Thoracic aorta (tissue), 2 donors: ENCODE measurements at places on chromosomes 1 and 21. TPM values are rescaled to one million over a fixed set of nuclear protein-coding genes. Genes with fewer than 3 reads are reported as not detected.

DNA sequence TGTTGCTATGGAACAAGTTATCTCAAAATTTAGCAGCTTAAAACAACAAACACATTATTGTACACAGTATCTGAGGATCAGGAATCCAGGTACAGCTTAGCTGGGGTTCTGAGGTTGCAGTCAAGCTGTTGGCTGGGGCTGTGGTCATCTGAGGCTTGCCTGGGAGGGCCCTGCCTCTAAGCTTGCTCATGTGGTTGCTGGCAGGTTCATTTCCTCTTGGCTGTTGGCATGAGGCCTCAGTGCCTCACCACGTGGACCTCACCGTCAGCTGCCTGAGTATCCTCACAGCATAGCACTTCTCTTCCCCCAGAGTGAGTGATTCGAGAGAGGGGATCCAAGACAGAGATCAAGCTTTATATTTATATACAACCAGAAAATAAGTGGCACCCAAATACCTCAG, 18.6 kb downstream of the NTPCR start:
- H3K27me3 ChIP-seq: no peaks in the 10 kb centered on the region
- no peaks in the 10 kb centered on the region for H3K4me1 ChIP-seq
- no peak overlapping the region for H3K4me3 ChIP-seq
- DNase-seq: no peak
- H3K27ac ChIP-seq: no peak overlapping the region

DNA sequence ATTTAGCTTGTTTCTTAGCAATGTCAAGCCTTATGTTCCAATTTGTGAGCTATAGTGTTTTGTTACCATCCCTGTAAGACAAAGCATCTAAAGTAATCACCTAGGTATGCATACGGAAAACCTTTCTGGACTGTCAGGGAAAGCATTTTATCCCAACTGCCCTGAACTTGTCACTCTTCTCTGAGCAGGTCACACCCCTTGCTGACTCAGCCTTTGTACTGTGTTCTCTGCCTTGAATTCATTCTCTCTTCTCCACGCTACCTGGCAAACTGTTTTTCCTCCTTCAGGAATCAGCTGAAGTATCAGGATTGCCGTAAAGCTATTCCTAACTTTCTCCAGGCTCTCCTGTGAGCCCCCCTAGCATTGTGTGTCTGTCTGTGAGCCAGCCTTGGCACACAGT, 54.2 kb downstream of the PBX1 start:
- no peak overlapping the region for H3K4me3 ChIP-seq
- peak overlapping the region; percentile 31 for H3K27ac ChIP-seq
- H3K36me3 ChIP-seq: no peaks in the 10 kb centered on the region
- no peaks in the 10 kb centered on the region for H3K27me3 ChIP-seq

- DNase-seq: no peak
- H3K4me1 ChIP-seq: no peaks in the 10 kb centered on the region
- H3K36me3 ChIP-seq: peaks cover 31% of the 10 kb centered on the region
- H3K27ac ChIP-seq: no peak overlapping the region
- no peaks in the 10 kb centered on the region for H3K27me3 ChIP-seq
- no peak overlapping the region for H3K4me3 ChIP-seq
Observed at GRCh38 chr1:12285496-12286143, 55.8 kb downstream of the VPS13D start.

GRCh38 chr1:6205849-6206519, at the start of gene RNF207:
TSS of gene RNF207 (plus strand) at chr1:6206119. CDS start at chr1:6206536, 417 bp downstream.
- no peak for DNase-seq
- H3K4me1 ChIP-seq: peaks cover 17% of the 10 kb centered on the region
- H3K27me3 ChIP-seq: no peaks in the 10 kb centered on the region
- H3K36me3 ChIP-seq: no peaks in the 10 kb centered on the region
- peak within 1 kb of the TSS; percentile 71 for H3K27ac ChIP-seq

GRCh38 chr1:93221913-93222312, 41.4 kb downstream of the CCDC18 start:
- H3K27ac ChIP-seq: no peak overlapping the region
- H3K4me1 ChIP-seq: no peaks in the 10 kb centered on the region
- no peaks in the 10 kb centered on the region for H3K36me3 ChIP-seq

GRCh38 chr1:15390667-15391066, 19.0 kb upstream of the EFHD2 start:
- H3K27ac ChIP-seq: no peak overlapping the region
- no peak for DNase-seq
- no peaks in the 10 kb centered on the region for H3K36me3 ChIP-seq
- peaks cover 10% of the 10 kb centered on the region for H3K4me1 ChIP-seq
- no peak overlapping the region for H3K4me3 ChIP-seq

DNA sequence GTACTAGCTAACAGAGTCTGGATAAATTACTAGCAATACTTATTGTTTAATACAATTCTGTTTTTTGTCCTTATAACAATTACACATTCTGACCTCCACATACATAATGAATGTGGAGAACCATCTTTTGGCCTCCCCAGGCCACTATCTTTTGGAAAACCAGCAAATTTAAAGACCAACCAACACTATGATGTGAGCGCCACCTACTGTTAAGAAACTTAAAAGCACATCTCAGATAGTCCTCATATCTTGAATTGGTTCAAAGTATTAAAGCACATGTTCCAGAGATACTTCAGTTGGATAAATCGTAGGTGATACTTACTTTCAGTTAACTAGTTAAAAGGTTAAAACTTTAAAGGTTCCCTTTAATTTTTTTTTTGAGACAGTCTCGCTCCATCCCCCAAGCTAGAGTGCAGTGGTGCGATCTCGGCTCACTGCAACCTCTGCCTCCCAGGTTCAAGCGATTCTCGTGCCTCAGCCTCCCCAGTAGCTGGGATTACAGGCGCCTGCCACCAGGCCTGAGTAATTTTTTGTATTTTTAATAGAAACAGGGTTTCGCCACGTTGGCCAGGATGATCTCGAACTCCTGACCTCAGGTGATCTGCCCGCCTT, 29.3 kb upstream of the USP1 start:
- H3K36me3 ChIP-seq: no peaks in the 10 kb centered on the region
- H3K4me1 ChIP-seq: no peaks in the 10 kb centered on the region
- H3K4me3 ChIP-seq: no peak overlapping the region
- DNase-seq: no peak
- no peak overlapping the region for H3K27ac ChIP-seq

GRCh38 chr1:21521717-21522060, 12.5 kb downstream of the ALPL start:
- no peaks in the 10 kb centered on the region for H3K27me3 ChIP-seq
- DNase-seq: no peak
- no peaks in the 10 kb centered on the region for H3K4me1 ChIP-seq
- no peaks in the 10 kb centered on the region for H3K36me3 ChIP-seq
- H3K4me3 ChIP-seq: no peak overlapping the region

DNA sequence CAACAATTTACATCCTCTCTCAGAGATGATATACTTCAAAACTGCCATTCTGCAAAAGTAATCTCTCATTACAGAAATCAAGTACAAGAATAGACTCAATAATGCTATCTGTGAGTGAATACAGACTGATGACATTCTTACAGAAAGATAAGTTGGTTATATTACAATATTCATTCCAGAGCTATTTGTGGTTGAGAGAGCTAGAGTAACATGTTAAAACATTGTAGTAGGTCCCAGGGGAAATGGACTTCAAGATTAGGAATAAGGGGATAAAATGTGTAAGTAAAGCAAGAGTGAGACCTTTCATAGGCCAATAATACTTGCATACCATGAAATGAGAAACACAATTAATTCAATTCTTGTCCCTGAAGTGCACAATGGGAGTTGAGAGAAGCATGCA, 1.5 kb downstream of the F13B start:
- no peak overlapping the region for H3K27ac ChIP-seq
- no peak for DNase-seq
- H3K36me3 ChIP-seq: no peaks in the 10 kb centered on the region
- H3K4me3 ChIP-seq: no peak overlapping the region
- no peaks in the 10 kb centered on the region for H3K27me3 ChIP-seq

DNA sequence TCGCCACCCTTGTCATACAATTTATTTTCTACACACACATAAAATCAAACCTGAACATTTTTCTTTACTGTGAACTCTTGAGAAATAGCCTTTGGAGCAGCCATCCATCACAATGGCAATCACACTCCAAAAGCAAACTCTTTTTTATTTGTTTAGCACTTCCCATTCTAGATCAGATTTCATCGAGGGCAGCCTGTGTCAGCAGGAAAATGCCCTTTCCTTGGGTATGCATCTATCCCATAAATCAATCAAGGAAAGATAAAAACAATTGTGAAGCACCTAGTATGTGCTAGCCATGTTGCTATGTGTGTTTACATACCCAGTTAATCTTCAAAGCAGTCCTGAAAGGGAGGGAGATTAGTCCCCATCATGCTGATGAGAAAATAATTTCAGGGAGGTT, 484.1 kb upstream of the USP24 start:
- no peak overlapping the region for H3K4me3 ChIP-seq
- peaks cover 8% of the 10 kb centered on the region for H3K4me1 ChIP-seq
- DNase-seq: no peak
- H3K27ac ChIP-seq: no peak overlapping the region
- no peaks in the 10 kb centered on the region for H3K36me3 ChIP-seq
- H3K27me3 ChIP-seq: no peaks in the 10 kb centered on the region

DNA sequence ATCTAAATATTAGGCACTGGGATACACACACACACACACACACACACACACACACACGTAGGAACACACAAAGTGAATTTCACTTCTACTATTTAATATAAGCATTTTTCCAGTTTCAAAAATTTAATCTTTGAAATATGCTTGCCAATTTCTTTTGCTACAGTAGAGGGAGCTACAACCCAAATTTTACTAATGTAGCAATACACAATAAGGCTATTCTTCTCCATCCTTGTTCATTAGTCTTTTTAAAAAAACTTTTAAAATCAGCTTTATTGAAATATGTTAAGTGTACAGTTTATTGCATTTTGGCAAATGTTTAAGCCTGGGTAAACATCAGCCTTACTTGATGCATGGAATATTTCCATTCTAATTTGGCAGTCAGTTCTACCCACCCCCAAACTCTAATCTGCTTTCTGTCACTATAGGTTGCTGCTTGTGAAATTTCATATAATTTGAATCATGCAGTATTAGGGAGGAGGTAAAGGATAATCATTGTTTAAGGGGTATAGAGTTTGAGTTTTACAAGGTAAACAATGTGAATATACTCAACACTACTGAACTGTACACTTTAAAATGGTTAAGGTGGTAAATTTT, 93.0 kb upstream of the TENT5C start:
- H3K4me3 ChIP-seq: no peak overlapping the region
- DNase-seq: no peak
- H3K27ac ChIP-seq: no peak overlapping the region
- H3K36me3 ChIP-seq: no peaks in the 10 kb centered on the region
- H3K27me3 ChIP-seq: no peaks in the 10 kb centered on the region
- H3K4me1 ChIP-seq: no peaks in the 10 kb centered on the region

TNNI3K gene
- total RNA-seq: 9.7 TPM

TNNT2 gene
- total RNA-seq: 0.21 TPM

TNFRSF8 gene
- total RNA-seq: 0.49 TPM

GIPC2 gene
- total RNA-seq: 1.6 TPM

SLC5A9 gene
- total RNA-seq: not detected

CYP4Z1 gene
- total RNA-seq: 1.1 TPM

SPATA45 gene
- total RNA-seq: not detected

KDF1 gene
- total RNA-seq: not detected
